ENCODE measurements at places on chromosomes 2 and 18. TPM values are rescaled to one million over a fixed set of nuclear protein-coding genes. Genes with fewer than 3 reads are reported as not detected.

Gene CCDC195
- not detected for total RNA-seq

Gene AMER3
- total RNA-seq: 1.4 TPM

Gene IL36G
- total RNA-seq: not detected

- no peak overlapping the region for H3K27ac ChIP-seq
- H3K4me1 ChIP-seq: peaks cover 19% of the 10 kb centered on the region
- no peak for DNase-seq
- no peaks in the 10 kb centered on the region for H3K27me3 ChIP-seq
- H3K4me3 ChIP-seq: no peak overlapping the region
- no peaks in the 10 kb centered on the region for H3K36me3 ChIP-seq
Observed at GRCh38 chr2:230915319-230915718, 9.7 kb downstream of the GPR55 start.

DNA sequence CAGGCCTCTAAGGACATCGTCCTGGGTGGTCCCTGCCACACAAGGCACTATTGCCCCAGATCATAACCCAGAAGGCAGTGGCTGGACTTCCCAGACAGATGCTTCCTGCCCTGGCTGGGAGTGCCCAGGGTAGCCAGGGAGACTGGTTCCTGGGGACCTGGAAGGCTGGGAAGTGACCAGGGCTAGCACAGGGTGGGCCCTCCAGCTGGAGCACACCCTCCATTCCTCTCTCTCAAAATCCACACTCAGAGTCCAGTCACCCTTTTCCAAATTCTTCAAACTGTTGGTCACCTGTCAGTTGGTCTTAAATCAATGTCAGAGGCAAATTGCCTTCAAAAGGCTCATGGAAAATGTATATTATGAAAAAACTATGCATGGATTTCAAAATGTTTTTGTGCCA, 11.6 kb upstream of the TUBB6 start:
- H3K4me3 ChIP-seq: no peak overlapping the region
- no peaks in the 10 kb centered on the region for H3K36me3 ChIP-seq
- no peak for DNase-seq
- no peak overlapping the region for H3K27ac ChIP-seq
- H3K4me1 ChIP-seq: no peaks in the 10 kb centered on the region
- peaks cover 6% of the 10 kb centered on the region for H3K27me3 ChIP-seq

Gene MATN3
- 1.3 TPM for total RNA-seq

DNA sequence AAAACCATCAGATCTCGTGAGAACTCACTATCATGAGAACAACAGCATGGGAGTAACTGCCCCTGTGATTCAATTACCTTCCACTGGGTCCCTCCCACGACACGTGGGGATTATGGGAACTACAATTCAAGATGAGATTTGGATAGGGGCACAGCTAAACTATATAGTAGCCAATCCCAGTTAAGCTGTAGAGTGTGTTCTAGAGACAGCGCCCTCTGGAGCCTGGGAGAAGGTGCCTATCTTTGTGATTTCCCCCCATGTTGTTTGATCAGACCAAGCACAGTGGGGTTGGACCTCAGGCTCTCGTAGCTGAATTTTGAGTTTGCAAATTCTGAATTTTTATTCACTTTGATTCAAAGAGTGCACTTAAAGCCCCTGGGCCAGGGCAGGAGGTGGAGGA, 108.2 kb upstream of the TWIST2 start:
- no peak for DNase-seq
- H3K27ac ChIP-seq: no peak overlapping the region
- H3K4me1 ChIP-seq: no peaks in the 10 kb centered on the region
- H3K36me3 ChIP-seq: peaks cover 4% of the 10 kb centered on the region
- no peak overlapping the region for H3K4me3 ChIP-seq

- no peak for DNase-seq
- no peaks in the 10 kb centered on the region for H3K36me3 ChIP-seq
- H3K27me3 ChIP-seq: peaks cover 5% of the 10 kb centered on the region
- no peak overlapping the region for H3K27ac ChIP-seq
- H3K4me1 ChIP-seq: peaks cover 4% of the 10 kb centered on the region
Observed at GRCh38 chr2:149492923-149493322, 94.7 kb downstream of the MMADHC start.

- no peaks in the 10 kb centered on the region for H3K27me3 ChIP-seq
- peaks cover 16% of the 10 kb centered on the region for H3K36me3 ChIP-seq
- no peak for DNase-seq
- peaks cover 18% of the 10 kb centered on the region for H3K4me1 ChIP-seq
Observed at GRCh38 chr2:232042911-232043574, 81.5 kb downstream of the DIS3L2 start.

Data from neural crest cell (in vitro differentiated cells).